MV-4-11 (cell line): ENCODE measurements at places on chromosomes 4 and X.

- no peak for DNase-seq
Observed at GRCh38 chr4:90375081-90375480, 247.9 kb downstream of the CCSER1 start.

DNA sequence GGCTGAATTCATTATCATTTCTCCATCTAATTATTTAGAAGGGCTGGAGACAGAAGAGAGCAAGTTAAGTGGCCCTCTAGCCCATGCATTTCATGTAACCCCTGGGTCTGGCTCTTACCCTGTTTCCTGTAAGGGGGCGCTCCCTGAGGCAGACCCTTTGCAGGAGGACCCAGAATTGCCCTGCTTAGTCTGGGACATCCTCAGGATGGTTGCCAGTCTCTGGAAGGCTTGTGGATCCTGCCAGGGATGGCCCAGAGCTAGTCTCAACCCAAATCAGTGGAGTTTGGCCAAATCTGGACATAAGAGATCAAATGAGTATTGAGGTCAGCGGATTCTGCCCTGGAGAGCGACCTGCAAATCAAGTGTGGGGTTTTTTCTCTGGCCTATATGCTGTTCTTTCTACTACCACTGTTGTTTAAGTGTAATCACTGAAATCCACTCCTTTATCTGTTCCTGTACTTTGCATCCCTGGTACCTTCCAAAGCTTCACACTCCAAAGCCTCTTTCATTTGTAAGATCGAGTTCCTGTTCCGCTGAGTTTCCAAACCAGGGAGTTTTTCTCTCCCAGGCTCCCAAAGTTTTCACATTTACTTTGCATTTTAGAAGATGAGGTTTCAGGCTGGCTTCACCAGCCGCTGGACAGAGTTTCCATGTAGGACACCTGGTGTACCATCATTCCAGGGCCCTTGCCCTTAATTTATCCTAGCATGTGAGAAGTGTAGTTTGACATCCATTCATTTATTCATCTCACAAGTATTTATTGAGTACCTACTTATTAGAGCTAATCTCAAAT is 6.3 kb downstream of the KLF3 start:
- DNase-seq = no peak

- DNase-seq = no peak
Observed at GRCh38 chr4:7841894-7842293, 97.8 kb downstream of the AFAP1 start.

DNA sequence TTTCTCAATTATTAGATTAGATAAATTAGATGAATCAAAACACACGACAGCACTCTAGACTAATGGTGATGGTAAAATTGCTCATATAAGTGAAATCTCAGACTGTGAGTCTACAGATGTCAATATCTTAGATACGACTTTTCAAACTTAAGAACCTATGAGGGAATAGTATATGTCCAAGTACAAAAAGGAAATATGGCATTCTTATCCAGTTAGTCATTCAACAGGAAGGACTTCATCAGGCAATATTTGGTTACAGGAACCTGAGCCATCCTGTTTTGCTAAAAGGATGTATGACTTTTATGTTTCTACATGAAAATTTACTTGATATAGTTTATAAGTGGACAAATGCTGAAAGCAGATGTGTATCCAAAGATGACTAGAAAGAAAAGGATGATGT is 107.0 kb downstream of the CT47B1 start:
- DNase-seq = no peak
